ENCODE measurements at places on chromosomes 4 and X.

GRCh38 chr4:98937986-98938720, 9.2 kb upstream of the EIF4E start:
- no peak for DNase-seq

DNA sequence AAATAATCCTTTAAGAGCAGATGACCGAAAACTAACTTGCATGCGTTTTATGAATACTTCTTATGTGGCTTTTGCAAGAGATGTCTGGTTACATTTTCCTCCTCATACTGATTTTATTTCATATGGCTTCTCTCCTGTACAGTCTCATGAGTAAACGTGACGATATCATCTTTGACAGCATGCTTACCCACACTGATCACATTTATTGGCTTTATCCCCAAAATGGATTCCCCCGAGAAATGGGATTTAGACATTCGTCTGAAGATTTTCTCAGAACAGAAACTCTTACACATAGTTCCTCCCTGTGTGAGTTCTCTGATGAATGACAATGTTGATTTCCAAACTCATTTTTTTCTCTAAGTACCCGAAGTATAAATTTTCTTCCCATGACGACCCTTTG, 939.7 kb upstream of the LCORL start:
- no peak for DNase-seq

GRCh38 chrX:1679238-1679637, 64.4 kb downstream of the ASMT start:
- DNase-seq, result no peak

DNA sequence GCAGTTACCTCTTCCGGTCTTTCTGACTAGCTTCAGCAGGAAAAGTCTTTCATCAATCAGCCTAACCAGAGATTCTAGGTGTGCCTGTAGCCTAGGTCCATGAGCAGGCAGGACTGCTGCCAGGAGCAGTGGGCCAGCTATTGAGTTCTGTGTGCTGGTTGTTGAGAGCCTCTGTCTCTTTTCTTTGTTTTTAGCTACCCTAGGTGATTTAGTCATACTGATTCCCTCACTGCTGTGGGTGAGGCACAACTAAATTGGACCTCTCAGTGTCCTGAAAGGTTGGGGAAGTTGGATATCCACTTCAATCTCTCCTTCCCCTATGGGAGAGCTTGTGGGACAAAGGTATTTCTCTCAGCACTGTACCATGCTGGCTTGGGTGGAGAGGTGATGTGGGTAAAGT, 354.9 kb downstream of the GPAT3 start:
- no peak for DNase-seq

- no peak for DNase-seq
Measured at GRCh38 chr4:22720091-22720490, 27.4 kb downstream of the GBA3 start.

- DNase-seq, result no peak
Measured at GRCh38 chr4:177367336-177367735, 57.7 kb downstream of the NEIL3 start.

GRCh38 chr4:41363384-41363981, 106.8 kb downstream of the UCHL1 start:
- DNase-seq, result no peak
